ENCODE measurements at places on chromosomes 2 and 18.

- DNase-seq: no peak
Observed at GRCh38 chr18:1102848-1103247, 198.2 kb downstream of the ADCYAP1 start.

DNA sequence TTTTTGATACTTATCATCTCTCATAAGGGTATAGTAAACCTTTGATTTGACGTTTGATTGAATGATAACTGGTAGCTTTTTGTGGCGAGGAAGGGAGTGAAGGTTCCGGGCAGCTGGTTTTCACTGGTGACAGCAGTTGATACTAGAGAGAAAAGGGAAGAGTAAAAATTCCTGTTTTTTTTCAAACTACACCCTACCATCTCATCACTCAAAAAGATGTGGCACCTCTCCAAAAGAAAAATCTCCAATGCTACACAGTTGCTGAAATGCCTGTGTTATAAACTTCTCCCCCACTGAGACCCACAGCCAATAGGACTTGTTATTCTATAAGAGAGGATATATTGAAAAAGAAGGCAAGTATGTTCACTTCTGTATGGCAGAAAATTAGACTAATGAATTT is 154.0 kb downstream of the MAIP1 start:
- DNase-seq: no peak

GRCh38 chr2:60350791-60351190 is 202.7 kb downstream of the BCL11A start:
- DNase-seq: no peak

GRCh38 chr2:152437276-152438108 is 102.5 kb downstream of the FMNL2 start:
- no peak for DNase-seq

DNA sequence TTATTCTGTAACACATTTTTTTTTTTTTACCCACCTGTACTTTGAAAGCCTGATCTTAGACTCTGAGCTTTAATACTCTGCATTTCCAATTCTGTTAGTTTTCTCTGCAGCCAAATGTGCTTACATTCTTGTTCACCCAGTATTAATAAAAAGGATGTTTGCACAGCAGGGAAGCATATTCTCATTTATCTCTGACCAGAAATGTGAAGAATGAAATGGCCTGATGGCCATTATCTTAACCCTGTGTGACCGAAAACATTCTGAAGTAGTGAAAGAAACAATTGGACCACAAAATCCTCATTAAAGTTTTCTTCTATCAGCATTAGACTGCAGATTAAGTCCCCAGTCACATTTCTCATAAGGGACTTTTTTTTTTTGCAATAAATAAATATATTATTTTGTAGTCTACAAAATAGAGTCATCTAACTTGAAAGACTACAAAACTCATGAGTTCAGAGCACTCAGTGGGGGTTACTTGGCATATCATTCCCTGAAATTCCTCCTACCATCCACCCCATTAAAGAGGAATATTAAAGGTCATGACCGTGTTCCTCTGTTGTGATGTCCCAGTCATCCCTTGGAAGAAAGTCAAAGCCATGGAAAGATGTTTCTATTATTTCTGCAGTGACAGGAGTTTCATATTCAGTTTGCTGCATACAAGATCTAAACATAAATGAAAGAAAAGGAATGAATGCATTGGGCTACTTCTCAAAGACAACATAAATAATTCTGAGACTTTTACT is 364.4 kb downstream of the RND3 start:
- no peak for DNase-seq

DNA sequence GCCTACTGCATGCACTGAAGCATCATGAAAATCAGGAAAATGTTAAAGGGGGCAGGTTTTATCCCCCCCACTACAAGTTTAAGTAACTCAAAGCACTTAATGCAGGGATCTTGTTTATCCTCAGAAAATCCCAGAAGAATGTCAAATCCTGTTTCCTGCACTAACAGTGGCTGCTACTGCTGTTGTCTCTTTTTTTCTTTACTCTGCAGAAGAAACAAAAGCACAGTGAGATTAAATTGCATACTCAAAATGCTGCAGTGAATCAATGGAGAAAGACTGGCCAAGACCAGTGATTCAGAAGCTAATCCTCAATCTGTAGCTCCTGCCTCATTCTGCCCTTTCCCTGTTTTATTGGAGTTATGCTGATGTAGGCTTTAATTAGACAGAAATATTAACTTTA is 332.3 kb upstream of the FIGN start:
- DNase-seq: no peak
